ENCODE measurements at places on chromosomes 1 and 21.

DNA sequence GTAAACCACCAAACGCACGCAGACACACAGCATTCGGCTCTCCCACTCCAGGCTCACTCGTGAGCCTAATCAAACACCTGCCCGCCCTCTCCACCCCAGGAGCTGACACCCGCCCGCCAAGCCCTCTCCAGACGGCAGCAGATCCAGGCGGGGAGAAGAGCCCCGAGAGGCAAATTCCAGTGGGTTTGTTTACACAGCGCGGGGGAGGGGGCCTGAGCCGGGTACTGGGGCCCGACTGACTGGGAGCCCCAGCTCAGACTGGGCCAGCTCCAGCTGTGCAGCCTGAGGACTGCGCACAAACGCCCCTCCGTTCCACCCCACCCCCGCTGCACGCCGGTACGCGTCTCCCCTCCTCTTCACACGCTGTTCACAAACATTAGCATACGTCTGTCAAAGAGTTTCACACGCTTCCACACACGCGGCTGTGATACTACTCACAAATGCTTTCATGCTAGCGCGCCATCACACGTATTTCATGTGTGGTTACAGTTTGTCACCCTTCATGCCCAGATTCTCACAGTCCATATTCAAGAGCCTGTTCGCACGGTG, 1.0 kb upstream of the EFNA1 start:
- no peak for DNase-seq

- no peak for DNase-seq
These were observed 1.9 kb downstream of the PLEKHA6 start for GRCh38 chr1:204357551-204358490.

DNA sequence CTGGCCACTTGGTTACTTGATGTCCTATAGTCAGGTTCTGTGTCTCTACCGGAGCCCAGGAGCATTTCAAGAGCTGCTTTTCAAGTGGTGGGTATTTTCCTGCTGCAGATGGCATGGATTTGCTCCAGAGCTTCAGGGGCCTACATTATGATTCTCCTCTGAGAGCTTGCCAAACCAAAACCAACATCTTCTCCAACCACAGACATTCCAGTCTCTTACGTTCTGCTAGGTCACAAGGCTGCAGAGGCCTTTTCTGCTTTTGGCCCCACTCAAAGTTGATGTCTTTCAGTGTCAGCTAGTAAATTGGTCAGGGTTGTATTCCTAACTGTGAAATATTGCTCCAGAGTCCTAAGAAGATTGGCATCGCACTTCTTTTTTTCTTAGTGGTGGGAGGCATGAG, 14.7 kb upstream of the AQP10 start:
- no peak for DNase-seq

- DNase-seq, result no peak
These were observed 4.9 kb downstream of the AHDC1 start for GRCh38 chr1:27598902-27599528.

DNA sequence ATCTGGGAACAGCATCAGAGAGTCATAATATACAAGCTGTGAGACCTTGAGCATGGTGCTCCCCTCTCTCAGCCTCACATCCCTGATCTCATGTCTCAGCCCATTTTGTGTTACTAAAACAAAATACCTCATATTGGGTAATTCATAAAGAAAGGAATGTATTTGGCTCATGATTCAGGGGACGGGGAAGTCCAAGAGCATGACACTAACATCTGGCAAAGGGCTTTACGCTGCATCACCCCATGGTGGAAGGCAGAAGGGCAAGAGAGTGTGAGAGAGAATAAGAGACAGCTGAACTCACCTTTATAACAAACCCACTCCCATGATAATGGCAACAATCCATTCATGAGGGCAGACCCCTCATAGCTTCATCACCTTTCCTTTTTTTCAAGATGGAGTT, 36.5 kb downstream of the RNASEL start:
- DNase-seq, result no peak

- DNase-seq, result no peak
These were observed 21.4 kb downstream of the FRRS1 start for GRCh38 chr1:99745061-99745460.

DNA sequence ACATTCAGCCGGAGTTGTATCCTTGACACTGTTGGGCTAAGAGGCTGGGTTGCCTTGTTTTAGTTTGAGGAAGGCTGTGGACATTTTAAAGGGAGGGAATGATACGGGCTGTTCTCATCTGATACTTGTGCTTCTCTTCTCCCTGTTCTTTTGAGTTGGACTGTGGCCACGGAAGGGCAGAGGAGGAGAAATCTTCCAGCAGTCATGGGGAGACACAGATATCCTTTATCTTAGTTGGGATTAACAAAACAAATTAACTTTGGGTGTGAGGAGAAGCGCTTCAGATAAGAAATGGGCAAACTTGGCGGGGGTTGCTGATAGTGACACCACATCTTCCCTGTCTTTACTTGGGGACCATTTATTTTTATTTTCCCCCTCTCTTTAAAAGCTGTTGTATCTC, 138.8 kb downstream of the ROR1 start:
- DNase-seq, result no peak

DNA sequence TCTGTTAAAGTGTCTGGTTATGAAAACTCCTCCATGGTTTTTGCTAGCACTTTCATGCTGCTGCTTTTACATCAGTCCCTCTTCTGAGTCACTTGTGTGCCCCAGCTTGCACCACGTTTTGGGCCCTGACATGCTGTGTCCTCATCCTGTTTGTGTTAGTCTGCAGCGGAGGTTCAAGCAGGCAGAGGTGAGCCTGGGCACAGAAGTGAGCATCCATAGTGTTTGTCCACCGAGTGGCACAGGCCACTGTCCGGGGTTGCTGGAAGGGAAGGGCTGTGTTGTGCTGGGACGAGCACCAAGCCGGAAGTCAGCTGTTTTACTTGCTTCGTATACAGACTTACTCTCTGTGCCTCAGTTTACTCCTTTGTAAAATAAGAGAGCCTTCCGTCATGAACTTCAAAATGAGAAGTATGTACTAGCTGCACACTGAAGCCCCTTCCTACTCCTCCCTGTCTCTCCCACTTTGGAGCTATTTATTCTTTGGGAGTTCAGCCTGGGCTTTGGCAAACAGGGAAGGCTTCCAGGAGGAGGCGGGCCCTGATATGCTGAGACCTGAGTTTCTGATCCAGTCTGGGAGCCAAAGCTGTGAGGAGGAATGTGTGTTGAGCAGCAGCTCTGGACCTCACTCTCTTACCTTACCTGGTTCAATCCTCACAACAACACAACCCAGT, 10.7 kb upstream of the LAPTM5 start:
- DNase-seq, result no peak

GRCh38 chr1:203673550-203674411, 47.1 kb downstream of the ATP2B4 start:
- DNase-seq, result peak; percentile 47

GRCh38 chr1:204176049-204176448, 9.9 kb upstream of the REN start:
- no peak for DNase-seq

DNA sequence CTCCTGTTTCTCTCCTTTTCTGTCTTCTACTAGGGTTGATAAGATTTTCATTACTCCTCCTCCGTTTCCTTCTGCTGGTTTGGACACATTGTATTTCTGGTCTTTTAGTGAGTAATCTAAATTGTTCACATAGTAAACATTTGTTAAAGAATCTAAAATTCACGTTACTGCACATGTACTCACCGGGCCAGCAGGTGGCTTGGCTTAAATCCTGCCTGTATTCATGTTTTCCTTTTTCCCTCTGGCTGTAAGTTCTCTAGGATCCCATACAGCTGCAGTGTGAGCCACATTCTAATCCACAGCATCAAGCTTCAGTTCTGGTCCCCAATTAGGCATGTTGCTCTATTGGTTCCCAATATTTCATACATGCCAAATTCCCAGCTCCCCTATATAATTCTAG, 958.3 kb downstream of the ADGRL2 start:
- no peak for DNase-seq

DNA sequence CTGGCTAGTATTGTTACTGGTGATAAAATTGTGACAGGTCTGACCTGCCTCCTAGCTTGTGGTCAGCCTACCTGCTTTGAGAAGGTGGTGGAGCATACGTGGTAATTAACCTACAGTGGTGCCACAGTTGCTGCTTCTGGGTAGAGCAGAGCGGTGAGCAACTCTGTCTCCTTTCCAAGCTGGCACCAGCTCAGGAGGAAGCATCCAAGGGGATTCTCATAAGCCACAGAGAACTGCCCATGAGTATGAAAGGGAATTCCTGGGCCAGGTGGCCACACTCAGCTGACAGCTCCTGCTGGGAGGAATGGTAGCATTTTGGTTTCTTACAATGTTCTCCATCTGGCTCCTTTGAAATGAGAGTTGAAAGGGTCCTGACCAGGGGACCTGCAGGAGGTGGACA, 39.4 kb downstream of the ATP2B4 start:
- no peak for DNase-seq

- no peak for DNase-seq
These were observed 34.4 kb upstream of the ID3 start for GRCh38 chr1:23593556-23594148.

GRCh38 chr1:204626381-204626780, 59.2 kb downstream of the LRRN2 start:
- no peak for DNase-seq

DNA sequence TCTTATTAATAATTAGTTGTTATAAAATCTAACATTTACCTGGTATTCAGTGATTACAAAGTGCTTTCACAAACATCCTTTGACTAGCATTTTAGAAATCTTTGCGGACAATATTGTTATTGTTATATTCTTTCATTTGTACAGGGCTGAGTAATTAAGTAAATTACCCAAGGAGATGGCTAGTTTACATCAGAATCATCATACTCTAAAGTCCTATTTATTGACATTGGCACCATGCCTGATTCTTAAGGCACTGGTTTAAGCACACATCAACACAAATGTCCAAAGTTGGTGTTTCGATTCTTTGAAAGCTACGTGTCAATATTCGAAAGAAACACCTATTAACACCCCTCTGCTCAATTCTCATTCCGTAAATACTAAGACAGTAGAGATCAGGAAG, 424.6 kb upstream of the CHRM3 start:
- no peak for DNase-seq

GRCh38 chr1:3663999-3664699, 11.8 kb downstream of the TP73 start:
- DNase-seq, result no peak

DNA sequence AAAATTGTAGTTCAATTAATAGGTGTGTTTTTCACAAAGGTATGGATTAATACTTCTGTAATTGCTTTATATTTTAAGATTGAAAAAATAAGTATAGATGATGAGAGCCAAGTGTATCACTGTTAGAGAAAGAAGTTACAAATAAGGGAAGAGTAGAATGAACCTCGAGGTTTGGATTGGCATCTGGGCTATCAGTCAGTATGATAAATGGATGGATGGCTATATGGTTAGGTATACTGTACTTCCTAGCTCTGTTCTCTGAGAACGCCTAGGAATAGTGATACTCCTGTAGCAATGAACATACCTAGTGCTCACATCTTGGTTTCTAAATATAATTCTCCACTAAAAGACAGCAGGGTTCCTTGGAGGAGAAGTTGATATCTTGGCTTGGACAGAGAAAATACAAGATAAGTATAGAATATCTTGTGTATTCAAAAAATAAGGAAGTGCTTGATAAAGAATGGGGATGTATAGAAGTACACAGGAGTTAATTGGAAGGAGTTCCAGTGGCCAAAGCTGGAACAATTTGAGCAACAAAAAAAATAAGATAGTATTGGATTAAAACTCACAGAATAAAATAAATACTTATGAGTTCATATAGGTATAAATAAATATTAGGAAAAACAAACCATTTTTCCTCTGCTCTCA, 12.4 kb downstream of the IPO9 start:
- no peak for DNase-seq

GRCh38 chr1:170318141-170318540, 172.4 kb downstream of the NTMT2 start:
- DNase-seq, result no peak

GRCh38 chr1:8423692-8424538, 106.0 kb downstream of the SLC45A1 start:
- DNase-seq, result no peak

- no peak for DNase-seq
These were observed 57.7 kb upstream of the F3 start for GRCh38 chr1:94599095-94599813.

- DNase-seq, result no peak
These were observed 31.6 kb upstream of the WDR26 start for GRCh38 chr1:224466154-224466553.

DNA sequence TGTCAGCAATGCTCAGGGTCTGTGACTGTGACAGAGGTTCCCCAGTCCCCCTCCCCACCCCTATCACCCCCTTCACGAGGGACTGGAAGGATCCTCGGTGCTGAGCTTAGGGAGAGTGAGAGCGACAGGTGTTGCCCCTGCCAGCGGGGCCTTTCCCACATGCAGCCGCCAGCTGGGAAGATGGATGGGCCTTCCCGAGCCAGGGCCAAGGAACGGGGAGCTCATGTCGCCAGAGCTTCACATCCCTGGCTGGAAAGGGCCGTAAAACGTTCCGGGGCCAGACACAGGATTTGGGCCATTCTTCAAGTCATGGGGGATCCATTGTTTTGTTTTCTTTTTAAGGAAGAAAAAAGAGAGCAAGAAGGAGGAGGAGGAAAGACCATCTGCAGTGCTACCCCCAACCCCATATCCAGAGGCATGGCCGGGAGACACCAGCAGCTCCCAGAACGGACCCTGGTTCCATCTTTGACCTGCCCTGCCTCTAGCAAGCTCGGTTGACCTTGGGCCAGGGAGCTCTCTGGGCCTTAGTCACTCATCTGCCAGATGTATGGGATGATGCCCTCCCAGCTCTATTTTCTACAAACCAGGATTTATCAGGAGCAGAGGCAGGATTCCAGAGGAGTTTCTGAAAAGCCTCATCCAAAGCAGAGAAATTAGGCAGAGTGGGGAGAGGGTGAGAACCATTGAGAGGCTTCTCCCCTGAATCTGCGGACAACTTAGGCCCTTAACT, 54.1 kb downstream of the TAS1R2 start:
- no peak for DNase-seq

- DNase-seq, result no peak
These were observed 243.2 kb upstream of the RAB4A start for GRCh38 chr1:229027622-229028182.

- no peak for DNase-seq
These were observed 101.0 kb upstream of the GUCA2B start for GRCh38 chr1:42052072-42052699.

DNA sequence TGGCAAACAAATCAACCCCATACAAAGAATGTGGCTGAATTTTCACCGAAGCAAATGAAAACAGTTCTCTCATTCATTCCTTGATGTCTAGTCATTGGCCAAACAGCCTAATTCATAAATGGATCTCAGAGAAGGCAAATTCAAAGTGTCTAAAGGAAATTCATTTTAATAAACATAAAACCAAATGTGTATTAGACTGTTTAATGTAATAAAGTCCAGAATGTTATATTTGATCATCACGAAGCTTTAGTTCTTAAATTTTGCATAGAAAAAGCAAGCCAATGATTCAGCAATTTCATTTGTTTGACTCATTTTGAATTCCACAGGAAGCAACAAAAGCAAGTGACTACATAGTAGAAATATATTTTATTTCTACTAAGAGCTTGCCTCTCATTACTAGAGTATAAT, 379.2 kb upstream of the ADAMTS5 start:
- DNase-seq, result no peak

- no peak for DNase-seq
These were observed 708.8 kb downstream of the LTN1 start for GRCh38 chr21:28283641-28284490.

GRCh38 chr1:36755303-36756230, 272.9 kb upstream of the CSF3R start:
- no peak for DNase-seq

All from stimulated activated CD4-positive, alpha-beta T cell treated with anti-CD3 and anti-CD28 coated beads, TNF-alpha, amount 100 ng/mL, for 1 hour (primary cell).